ENCODE measurements at places on chromosomes 7 and 10.

- DNase-seq = peak; percentile 3
Measured at GRCh38 chr7:146150153-146150552, 33.6 kb downstream of the CNTNAP2 start.

GRCh38 chr7:8433477-8434289 is at the start of gene NXPH1:
TSS of gene NXPH1 (plus strand) at chr7:8433609.
- no peak for DNase-seq

DNA sequence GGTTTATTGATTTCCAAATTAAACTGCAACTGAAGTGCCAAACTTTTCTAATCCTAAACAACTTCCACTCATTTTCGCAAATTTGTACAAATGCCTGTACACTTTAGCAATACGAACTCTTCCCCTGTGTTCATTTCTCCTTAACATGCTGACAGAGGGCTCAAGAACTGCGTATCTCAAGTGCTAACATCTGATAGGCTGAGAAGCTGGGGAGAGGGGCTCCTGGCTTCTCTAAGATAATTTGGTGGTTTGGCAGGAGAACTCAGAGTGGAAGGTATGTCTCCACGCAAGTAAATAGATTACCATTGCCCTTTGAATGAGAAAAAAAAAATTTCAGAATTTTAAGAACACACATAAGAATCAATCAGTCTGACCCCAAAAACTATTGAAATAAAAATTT is 53.3 kb upstream of the ANLN start:
- DNase-seq = no peak

- no peak for DNase-seq
Measured at GRCh38 chr10:122120008-122120744, 131.2 kb downstream of the TACC2 start.

- DNase-seq = no peak
Measured at GRCh38 chr7:142088022-142088714, 23.4 kb upstream of the MGAM2 start.

GRCh38 chr10:1089017-1089689 is 33.0 kb downstream of the WDR37 start:
- DNase-seq = no peak

DNA sequence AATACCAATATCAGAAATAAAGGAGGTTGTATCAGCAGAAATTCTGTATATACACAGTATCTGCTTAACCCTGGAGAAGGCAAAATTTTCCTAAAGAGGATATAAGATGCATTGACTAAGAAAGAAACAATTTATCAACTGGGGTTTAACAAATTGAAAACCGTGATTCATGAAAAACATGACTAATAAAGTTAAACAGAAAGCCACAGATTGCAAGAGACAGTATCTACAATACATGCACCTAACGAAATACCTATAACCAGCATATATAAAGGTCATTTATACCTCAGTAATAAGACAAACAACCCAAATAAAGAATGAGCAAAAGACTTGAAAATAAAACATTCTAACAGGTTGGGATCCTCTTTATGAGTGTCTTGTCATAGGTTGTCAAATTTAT is 101.8 kb downstream of the IQUB start:
- DNase-seq = no peak

- DNase-seq = no peak
Measured at GRCh38 chr7:85630904-85631600, 444.2 kb upstream of the SEMA3D start.

DNA sequence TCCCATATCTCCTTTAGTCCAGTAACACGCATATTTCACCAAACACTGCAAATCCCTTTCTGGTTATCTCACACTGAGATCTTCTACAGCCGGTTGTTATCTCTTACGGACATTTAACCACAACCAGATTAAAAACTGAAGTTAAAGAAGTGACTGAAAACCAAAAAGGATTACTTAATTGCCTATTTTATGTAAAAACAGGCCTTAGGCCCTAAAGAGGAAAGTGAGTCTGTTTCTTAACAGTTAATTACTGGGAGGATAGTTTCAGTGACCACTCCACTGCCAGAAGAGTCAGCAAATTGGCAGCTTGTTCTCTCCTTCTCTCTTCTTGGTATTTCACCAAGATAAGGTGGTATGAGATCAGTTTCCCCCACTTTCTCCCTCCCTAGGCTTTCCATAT is 161.9 kb upstream of the MEOX2 start:
- DNase-seq = no peak

DNA sequence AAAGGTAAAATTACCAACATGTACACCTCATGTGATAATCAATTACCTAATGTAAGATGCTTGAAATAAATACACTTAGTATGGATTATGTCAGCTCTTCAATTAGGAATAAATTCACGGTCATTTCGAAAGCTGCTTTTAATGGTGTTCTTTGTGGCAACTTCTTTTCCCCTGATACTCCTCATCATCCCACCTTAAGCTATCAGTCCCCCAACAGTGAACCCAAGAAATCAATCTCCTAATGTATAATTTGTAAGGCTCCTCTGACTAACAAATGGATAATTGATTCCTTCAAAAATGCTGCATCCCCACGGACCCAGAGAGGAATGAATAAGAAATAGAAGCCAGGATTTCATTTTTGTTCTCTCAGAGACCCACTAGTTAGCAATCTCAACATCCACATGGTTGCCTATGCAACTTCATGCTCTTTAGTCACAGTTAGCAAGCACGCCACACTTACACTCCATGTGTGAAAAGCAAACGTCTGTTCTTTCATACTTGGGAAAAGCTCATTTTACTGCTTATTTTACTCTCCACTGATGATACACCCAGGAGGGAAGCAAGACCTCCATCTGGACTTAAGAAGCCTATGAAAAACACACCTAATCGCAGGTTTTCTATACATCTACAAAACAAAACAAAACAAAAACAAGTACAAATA is 70.1 kb downstream of the VPS41 start:
- no peak for DNase-seq

DNA sequence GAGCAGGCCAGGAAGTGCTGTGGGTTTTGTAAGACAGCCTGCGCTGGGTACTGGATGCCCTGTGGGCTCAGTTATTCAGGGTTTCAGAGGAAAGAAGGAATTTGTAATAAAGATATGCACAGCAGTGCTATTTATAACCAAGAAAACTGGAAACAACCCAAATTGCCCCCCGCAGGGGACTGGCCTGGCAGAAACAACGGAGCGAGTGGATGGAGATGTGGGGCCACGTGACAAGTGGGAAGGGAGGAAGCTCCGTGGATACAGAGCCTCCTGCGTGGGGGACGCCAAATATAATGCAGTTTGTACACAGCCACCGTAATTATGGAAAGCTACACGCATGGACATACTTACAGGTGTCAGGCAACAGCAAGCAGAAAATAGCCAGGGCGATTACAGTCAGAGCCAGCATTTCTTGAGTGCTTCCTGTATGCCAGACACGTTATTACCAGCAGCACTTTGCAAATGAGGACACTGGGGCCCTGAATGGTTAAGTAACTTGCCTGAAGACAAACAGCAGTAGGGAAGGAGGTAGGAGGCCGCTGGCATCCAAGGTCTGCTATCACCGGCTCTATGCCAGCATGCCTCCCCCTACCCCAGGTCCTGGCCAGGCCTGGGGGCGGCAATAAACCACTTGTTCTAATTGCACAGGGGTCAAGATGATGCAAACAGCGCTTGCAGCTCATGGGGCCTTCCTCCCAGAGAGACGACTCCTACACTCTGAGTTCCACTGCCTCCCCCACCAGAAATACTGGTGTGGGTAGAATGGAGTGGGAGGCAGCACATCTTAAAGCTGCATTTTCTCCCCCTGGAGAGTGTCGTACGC is 8.7 kb upstream of the CAMK2B start:
- no peak for DNase-seq

- no peak for DNase-seq
Measured at GRCh38 chr7:120961638-120962173, 11.1 kb downstream of the ING3 start.

DNA sequence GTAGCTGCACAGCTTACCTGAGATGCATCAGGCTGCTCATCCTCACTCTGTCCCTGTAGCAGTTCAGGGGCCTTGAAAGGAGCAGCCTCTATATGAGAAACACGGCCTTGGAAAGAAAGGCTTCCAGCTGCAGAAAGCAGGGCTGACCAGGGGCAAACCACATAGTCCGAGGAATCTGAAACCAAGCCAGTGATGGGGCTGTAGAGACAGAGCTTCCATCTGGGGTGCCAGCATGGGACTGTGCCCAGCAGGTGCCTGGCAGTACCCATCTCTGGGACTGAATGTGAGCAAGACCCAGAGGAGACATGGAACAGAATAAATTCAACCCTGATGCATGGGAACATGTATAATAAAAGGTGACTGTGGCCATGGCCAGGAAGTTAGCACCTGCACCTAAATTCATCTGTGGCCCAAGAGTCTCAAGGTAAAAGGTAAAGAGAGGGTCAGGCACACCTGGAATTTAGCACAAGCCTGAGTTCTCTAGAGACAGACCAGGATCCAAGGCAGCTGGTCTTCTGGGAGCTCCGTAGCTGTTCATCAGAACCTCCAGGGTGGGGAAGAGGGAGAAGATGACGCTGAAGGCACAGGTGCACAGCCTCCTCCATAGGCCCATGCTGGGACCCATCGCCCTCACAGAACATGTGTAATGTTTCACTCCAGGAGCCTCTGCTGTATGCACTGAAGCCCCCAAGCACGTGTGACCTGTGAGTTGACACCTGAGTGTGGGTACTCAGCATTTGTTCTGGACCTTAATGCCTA is 25.3 kb downstream of the FRMPD2 start:
- DNase-seq = no peak

DNA sequence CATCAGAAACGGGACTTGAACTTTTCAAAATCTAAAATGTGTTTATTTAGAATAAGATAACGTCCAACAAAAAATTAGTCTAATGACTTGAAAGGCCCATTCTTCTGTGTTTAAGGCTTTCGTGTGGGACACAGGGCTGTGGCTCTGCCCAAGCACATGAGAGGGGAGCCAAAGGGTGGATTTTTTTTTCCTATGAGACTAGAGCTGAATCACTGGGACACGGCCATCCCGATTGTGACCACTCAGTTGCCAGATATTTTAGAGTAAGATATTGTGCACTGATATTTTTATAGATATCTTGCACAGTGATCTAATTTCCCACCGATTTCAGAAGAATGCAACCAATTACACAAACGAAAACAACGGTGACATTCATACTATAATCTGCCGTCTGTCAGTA is 99.9 kb downstream of the ANK3 start:
- no peak for DNase-seq

DNA sequence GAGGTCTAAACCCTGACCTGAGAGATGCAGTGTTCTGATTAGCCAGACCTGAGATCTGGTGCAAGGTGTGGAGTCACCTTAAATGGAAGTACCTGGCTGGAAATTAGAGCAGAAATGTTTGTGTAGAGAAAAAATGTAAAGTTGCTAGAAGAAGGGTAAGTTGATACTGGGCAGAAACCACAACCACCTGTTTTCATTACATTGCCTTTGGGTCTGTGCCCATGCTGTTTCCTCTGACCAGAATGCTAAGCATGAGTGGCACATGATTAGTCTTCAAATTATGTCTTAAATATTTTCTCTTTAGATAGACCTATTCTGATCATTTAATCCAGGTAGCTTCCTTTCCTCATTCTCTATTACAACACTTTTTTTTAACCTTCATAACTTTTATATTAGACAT is 69.0 kb downstream of the CASD1 start:
- DNase-seq = no peak

DNA sequence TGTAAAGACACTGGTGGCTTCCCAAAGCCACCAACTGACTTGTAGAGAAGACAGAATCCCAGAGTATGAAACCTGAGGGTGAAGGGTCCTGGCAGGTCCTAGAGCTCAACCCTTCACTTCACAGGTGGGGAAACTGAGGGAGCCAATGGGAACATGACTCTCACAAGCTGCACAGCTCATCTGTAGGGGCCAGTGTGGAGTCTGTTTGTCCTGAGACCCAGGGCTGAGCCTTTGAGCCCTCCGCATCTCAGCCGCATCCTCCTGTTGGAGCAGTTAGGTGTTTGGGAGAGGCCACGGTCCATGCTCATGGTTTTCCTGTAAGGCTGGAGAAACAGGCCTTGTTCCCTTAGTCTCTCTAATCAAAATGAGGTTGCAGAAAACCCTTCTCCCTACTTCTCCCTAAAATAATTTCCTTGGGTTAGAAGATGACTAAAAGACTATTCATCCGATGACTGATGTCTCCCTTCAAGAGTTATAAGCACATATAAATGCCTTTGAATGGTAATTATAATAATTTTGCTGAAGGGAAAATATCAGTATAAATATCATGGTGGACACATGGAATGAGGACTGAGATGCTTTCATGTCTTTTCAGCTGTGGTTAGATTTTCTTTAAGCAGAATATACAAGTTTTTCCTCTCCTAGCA is 10.3 kb downstream of the HTRA1 start:
- no peak for DNase-seq

DNA sequence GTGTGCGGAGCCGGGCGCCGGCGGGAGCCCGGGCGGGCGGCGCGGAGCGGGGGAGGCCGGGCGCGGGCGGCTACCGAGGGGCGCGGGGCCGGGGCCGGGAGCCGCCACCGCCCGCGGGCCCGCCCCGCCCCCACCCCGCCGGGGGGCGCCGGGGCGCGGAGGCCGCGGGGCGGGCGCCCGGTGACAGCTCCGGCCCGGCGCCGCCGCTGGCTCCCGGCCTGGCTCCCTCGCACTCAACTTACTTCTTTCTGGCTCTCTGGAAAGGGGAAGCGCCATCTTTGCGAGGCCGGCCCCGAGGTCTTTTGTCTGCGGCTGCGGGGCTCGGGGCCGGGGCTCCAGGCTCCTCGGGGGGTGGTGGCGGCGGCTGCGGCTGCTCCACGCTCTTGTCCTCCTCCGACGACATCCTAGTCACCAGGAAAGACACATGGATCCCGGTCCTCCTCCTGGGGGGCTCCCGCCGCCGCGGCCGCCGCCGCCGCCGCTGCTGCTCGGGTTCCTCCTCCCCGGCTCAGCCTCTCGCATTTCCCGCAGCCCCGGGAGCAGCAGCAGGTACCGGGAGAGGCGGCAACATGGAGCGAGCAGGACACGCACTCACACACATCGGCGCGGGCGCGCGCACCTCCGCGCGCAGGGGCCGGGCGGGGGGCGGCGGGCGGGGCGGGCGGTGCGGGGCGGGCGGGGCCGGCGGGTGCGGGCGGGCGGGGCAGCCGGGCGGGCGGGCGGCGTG is at the start of gene KMT2C:
Gene KMT2C (minus strand): TSS at position 620 of the 727 bp plus-strand sequence. CDS start 217 bp downstream, at position 403.
- no peak for DNase-seq

DNA sequence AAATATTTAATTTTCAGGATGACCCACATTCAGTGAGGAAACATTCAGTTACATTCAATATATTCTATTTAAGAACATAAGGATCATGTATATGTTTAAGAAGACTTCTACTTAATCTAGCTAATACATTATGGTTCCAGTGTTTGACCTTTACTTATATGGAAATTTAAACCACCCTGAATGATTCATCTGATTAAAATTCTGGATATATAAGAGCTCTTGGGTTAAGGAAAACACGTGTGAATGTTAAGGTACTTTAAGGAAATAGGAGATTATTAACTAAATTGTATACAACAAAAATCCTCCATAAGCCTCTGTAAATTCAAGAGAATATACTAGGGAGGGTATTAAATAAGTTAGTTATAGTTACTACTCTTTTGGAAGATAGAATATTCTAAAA is 40.9 kb downstream of the HDAC9 start:
- DNase-seq = no peak

GRCh38 chr10:66472156-66472555 is 453.7 kb upstream of the LRRTM3 start:
- DNase-seq = no peak
